ENCODE measurements at places on chromosomes 1 and 21.

GRCh38 chr1:6370006-6370405, 23.6 kb downstream of the ACOT7 start:
- no peak for DNase-seq

DNA sequence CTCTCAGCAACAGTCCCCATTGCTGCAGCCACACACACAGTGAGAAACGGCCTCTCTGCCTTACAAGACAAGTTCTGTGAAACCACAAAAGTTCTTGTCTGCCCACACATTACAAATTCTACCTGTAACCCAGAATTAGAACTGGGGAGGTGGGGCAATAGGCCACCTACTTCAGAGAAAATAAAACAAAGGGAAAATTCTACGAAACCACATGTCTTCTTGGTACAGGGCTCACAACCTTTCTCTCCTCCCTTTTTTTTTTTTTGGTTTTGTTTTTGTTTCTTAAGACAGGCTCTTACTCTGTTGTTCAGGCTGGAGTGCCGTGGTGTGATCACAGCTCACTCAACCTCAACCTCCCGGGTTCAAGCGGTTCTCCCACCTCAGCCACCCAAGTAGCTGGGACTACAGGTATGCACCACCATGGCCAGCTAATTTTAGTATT, 30.2 kb downstream of the LPAR3 start:
- DNase-seq = no peak

DNA sequence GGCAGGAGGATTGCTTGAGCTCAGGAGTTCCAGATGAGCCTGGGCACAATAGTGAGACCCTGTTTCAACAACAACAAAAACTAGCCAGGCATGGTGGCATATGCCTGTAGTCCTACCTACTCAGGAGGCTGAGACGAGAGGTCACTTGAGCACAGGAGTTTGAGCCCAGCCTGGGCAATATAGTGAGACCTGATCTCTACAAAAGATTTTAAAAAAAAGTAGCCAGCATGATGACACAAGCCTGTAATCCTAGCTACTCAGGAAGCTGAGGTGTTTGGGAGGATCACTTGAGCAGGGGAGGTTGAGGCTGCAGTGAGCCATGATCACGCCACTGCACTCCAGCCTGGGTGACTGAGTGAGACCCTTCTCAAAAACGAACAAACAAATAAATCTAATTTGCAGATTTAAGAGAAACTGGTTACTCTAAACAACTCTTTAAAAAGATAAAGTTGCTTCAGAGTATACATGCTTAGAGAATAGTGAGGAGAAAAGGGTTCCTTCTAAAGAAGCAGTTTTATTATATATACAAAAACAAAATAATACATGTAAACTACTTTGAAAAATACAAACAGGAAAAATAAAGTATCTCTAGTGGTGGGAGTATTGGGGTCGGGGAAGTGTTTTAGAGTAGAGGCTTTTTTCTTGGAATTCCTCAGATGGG, 88.4 kb downstream of the ADCY10 start:
- no peak for DNase-seq

- DNase-seq = no peak
Measured at GRCh38 chr1:76939817-76940216, 72.5 kb downstream of the ST6GALNAC5 start.

GRCh38 chr1:14777516-14778506, 179.3 kb downstream of the KAZN start:
- no peak for DNase-seq

DNA sequence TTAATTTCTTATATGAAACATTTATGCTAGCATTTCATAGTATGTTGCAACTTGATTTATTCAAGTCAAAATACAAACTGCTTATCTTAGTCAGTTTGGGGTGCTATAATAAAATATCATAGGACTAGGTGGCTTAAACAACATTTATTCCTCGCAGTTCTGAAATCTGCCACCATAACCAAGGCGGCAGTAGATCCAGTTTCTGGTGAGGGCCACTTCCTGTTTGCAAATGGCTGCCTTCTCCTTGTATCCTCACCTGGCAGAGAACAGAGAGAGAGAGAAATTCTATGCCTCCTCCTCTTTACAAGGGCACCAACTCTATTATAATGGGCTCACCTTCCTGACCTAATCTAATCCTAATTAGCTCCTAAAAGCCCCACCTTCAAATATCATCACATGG, 76.1 kb upstream of the RGS2 start:
- no peak for DNase-seq

DNA sequence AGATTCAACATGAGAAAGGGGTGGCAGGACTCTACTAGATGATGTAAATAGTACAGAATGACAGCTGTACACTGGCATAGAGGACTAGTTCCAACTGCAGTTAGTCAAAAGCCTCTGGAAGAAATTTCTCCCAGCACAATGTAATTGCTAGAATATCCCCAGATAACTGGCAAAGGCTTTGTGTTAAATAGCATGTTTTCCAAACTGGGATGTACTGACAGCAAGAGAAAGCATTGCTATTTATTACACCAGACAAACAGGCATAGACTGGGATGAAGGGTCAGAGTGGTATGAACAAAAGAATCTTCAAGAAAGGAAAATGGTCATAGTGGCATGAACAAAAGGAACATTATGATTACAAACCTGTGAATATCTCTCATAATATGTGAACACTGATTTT, 115.9 kb upstream of the CXADR start:
- no peak for DNase-seq

DNA sequence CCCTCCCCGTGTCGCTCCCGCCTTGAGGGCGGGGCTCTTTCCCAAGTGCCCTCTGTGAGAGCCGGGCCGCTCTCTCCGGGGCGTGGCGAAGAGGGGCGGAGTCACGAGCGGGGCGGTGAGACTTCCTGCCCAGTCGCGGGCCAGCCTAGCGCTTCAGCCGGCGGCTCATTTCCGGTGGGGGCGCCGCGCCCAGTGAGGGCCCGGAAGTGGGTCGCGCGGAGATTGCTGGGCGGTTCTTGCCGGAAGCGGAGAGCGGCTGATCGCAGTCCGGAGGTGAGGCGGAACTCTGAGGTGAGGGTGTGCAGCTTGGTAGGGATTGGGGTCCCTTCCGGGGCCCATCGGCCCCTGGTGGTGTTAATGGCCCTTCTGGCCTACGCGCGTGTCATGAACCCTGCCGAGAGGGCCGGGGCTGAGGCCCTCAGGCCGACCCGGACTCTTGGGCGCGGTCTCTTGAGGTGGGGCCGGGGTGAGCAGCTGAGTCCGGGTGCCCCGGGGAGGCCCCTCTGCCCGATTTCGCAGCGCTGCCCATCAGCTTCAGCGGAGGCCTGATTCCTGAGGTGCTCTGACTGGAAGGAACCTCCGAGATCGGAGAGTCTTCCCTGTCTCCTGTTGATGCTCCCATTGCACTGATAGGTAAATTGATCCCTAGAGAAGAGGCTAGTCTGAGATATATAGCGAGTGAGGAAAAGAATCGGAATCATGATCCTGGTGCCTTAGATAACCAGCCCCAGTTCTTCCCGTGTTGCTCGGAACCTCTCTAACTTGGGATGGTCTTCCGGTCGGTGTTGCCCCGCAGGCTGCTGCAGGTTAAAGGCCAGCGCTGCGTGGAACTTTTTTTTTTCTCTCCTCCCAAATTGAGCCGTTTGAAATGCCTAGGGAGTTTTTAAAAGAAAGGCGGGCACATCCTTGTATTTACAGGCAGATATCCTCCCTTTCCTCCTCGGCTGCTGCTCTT, at the start of gene CAP1:
Gene CAP1, plus strand, starts transcription at position 219 of the 955 bp plus-strand sequence. CDS start 18,618 bp downstream, outside the sequence.
- no peak for DNase-seq

GRCh38 chr1:235724730-235725129, 75.1 kb upstream of the GNG4 start:
- no peak for DNase-seq

DNA sequence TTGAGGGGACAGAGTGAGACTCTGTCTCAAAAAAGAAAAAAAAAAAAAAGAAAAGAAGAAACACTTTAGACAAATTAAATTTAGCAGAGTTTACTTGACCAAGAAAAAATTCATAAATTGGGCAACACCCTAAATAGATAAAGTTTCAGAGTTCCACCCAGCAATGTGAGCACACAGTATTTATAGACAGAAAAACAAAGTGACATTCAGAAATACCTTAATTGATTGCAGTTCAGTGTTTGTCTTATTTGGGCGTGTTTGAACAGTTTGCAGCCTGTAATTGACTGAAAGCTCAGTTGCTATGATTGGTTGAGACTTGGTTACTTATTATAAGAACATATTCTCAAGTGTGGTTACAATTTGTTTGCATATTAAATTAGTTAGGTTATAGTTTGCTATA, 603.5 kb upstream of the NEGR1 start:
- DNase-seq = no peak

DNA sequence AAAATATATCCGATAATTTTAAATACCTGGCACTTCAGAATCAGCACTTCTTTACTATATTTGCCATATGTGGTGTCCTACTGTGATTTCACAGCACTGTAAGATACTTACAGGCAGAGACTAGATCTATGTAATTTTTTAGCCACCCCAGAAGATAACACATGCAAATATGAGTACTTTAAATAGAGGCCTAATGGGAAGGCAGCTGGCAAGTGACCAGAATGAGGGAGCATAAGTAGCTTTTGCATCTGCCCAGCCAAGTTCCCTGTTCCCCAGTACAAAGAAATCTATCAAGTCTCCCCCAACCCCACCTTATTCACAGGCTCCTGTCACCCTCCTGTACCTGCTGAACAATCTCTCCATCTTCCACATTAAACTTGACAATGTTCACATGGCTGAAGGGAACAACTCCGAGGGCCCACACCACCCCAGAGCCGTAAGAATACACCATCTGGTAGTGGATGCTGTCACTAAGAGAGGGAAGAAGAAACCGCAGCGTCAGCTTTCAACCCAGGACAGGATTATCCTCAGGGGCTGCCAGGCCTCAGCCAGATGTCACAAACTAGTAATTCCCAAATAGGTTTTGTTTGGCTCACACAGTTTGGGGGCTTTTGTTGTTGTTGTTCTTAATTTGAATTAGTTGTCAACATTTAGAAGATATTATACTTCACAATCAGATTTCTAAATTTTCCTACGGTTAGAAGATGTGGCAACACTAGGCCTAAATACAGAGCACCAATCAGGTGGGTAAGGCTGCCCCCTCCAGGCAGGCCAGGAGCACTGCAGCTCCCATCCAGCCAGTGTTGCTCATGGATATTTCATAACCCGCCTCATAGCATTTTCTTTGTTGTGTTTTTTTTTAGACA, 10.4 kb downstream of the EMC1 start:
- no peak for DNase-seq

GRCh38 chr1:155940482-155940992, 901 bp upstream of the RXFP4 start:
- peak; percentile 45 for DNase-seq

DNA sequence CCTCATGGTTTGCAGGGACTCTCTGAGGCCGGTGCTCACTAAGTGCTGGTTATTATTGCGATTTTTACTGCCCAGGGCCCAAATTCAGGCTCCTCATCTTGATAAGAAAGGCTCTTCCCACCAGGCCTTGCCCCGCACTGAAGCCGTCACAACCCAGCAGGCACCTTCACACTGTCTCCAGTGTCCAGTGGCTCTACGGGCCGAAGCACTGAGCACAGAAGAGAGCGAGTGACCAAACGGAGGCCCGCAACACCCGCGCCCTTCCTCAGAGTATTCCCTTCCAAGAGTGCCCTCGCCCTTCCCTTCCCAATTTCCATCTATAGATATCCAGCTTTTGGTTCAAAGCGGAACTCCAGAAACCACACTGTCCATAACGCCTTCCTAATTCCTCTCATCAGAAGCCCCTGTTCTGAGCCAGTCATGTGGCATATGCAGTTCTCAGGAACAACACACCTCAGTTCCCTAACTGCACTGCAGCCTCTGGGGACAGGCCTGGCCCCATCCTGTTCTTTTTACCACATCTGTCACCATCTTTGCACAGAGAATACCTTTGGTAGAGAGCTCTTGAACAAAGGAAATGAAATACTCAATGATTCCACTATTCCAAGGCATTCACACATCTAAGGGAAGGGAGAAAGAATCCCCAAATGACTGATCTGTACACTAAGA, 15.1 kb downstream of the FALEC start:
- no peak for DNase-seq

- no peak for DNase-seq
Measured at GRCh38 chr1:217036757-217037156, 313.5 kb upstream of the ESRRG start.

- DNase-seq = no peak
Measured at GRCh38 chr1:156467385-156467784, 33.2 kb downstream of the MEF2D start.

GRCh38 chr1:18819986-18820790, 39.3 kb downstream of the TAS1R2 start:
- no peak for DNase-seq

- DNase-seq = no peak
Measured at GRCh38 chr1:31869449-31869848, 53.6 kb upstream of the SPOCD1 start.

DNA sequence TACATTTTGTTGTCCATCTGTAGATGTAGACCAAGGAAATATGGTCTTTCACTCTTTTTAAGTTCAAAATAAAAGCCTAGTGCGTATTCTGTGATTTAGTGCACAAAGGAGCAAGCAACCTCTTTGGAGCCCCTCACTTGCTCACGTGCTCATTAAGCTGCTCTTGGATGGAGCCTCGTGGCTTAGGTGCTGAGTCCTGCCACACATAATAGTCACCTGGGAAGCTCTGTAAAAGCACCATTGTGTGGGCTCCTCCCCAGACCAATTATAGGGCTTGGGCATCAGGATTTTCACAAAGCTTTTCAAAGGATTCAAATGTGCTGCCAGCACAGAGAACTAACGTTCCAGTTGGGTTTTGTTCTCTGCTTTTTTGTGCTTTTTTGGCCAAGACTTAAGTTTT, 85.0 kb downstream of the PCP4 start:
- no peak for DNase-seq

GRCh38 chr1:17314491-17314971, 6.5 kb downstream of the PADI4 start:
- DNase-seq = no peak

GRCh38 chr21:29643289-29643688, 296.5 kb downstream of the GRIK1 start:
- DNase-seq = no peak

- DNase-seq = no peak
Measured at GRCh38 chr1:180280617-180281016, 50.6 kb downstream of the LHX4 start.

DNA sequence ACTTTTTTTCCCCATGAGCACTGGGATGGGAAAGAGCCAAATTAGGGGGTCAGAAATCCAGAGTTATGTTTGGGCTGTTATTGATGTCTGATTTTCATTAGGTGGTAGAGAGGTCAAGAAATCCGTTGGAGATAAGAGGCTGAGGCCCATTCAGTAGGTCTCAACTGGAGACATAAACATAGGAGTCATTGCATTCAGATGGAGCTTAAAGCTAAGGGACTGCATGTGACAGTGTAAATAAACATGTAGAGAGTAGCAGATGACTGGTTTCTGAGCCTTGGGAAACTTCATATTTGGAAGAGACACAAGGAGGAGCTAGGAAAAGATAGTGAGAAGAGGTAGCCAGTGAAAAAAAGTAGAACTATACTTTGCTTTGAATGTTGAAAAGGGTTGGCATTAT, 11.7 kb downstream of the PTPRC start:
- DNase-seq = no peak

- DNase-seq = no peak
Measured at GRCh38 chr21:16102113-16102512, 372.3 kb downstream of the USP25 start.

GRCh38 chr21:17536381-17536780, 23.5 kb downstream of the CXADR start:
- DNase-seq = no peak
